IPS-NIHi11 (cell line): ENCODE measurements at places on chromosomes 3 and 15.
A peak's percentile ranks its signal among the peaks of the same experiment; 100 is the strongest.

DNA sequence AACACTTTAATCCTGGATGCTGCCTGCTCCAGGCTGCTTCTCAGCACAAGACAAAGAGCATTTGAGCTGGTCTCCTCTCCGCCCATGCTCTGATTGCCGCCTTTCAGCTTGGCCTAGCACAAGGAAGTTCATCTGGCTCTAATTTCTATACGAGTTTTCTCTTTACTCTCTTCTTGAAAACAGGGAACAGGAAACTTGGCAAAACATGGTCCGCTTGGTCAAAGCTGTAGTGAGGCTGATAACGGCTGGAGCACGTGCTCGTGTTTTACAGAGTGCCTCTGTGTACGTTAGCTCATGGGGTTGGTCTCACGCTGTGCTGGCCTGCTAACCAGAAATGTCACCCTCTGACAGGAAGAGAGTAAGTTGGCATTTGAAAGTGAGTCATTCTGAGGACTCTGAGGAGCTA, 19.2 kb downstream of the RARRES1 start:
- peak; percentile 33 for DNase-seq

- no peak for DNase-seq
Measured at GRCh38 chr15:79365765-79366164, 54.9 kb downstream of the TMED3 start.

GRCh38 chr3:40086890-40087883, 222.3 kb upstream of the EIF1B start:
- DNase-seq = no peak

- peak; percentile 10 for DNase-seq
Measured at GRCh38 chr3:195616681-195617080, 32.9 kb upstream of the APOD start.

DNA sequence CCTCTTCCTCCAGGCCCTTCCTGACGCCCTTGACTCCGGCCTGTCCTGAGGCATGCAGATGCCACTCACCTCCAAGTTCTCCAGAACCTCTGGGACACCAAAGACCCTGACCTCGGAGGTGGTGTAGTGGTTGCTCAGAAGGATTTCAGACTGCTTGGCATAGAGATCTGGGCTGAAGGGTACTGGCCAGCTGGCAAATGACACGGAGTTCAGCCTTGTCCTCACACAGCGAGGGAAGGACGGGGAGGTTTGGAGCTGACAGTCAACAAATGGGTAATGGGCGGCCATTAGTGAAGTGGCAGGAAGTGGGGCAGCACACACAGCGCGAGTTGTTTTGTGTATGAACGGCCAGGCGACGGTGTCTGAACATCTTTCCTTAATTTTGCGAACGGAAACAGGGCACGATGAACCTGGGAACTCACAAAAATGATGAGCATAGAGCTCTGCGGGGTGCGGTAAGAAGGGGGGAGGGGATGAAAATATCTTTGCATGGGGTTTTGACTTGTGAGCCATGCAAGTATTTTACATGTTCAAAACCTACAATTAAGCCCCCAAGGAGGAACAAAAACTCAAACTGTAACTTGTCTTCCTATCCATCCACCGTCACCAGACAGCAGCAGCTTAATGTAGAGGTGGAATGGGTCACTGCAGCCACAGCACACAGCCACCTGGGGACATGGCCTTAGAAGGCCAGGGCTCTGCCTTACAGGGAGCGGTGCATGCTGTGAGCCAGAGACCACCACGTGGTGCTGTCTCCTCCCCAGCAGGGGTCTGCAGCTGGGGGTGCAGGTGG, 43.6 kb upstream of the RPL32 start:
- no peak for DNase-seq

- no peak for DNase-seq
Measured at GRCh38 chr3:111285184-111285538, 213.5 kb downstream of the NECTIN3 start.
